Stimulated activated CD4-positive, alpha-beta T cell treated with anti-CD3 and anti-CD28 coated beads, Interleukin-1b, Interleukin-23, amount 100 ng/mL, for 48 hours (primary cell): ENCODE measurements at places on chromosomes 6 and 20.

GRCh38 chr6:148440877-148441453 is 98.3 kb downstream of the SASH1 start:
- DNase-seq, result no peak

- DNase-seq, result no peak
Measured at GRCh38 chr6:170003451-170004160, 252.2 kb downstream of the ERMARD start.

- no peak for DNase-seq
Measured at GRCh38 chr20:20820104-20820503, 107.7 kb upstream of the RALGAPA2 start.

DNA sequence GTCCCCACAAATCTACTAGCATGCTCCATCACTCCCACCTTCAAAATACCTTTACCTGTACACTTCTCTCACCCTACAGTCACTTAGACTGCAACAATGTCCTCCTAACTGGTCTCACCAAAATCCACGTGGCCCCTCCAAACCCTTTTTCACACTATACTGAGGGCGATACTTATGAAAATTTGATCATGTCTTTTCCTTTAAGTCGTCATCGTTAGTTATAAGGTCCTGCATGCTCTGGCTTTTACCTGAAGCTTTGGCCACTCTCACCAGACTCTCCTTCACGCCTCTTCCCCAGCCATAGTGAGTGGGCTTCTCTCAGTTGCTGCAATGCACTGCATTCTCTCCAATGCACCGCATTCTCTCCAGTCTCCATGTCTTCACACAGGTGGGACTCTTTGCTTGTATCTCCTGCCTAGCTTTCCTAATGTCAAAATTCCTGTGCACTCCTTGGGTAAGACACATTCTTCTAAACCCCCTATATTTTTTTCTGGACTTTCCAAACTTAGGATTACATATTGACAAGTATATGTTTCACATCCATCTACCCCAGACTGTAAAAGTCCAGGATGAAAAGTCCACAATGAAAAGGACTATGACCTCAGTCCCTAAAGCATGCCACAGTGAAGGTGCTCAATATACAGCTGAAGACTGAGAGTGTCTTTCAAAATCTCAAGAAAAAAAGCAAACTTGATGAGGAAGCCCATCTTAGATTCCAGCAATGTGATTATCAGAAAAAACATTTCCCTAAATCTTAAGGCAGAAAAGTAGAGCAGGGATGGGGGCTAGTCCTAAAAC is 24.7 kb downstream of the PTPRK start:
- DNase-seq, result no peak

DNA sequence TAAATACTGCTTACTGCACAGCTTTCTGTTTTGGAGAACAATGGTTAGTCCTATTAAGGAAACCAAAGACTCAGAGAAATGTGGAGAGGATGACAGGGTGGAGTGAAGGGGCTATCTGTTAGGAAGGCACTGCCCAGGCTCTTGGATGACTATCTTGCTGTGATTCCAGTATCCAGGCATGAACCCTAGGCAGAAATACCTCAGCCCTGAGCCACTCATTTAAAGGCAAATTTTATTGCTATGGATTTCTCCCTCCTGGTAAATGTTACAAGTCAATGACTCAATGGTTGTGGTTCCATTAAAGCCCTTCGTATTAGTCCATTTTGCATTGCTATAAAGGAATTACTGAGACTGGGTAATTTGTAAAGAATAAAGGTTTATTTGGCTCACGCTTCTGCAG is 25.9 kb downstream of the ADGRF4 start:
- DNase-seq, result no peak

GRCh38 chr6:69284176-69284730 is 512.6 kb downstream of the LMBRD1 start:
- no peak for DNase-seq

GRCh38 chr6:90078513-90079289 is 184.4 kb downstream of the GJA10 start:
- DNase-seq, result peak; percentile 90

DNA sequence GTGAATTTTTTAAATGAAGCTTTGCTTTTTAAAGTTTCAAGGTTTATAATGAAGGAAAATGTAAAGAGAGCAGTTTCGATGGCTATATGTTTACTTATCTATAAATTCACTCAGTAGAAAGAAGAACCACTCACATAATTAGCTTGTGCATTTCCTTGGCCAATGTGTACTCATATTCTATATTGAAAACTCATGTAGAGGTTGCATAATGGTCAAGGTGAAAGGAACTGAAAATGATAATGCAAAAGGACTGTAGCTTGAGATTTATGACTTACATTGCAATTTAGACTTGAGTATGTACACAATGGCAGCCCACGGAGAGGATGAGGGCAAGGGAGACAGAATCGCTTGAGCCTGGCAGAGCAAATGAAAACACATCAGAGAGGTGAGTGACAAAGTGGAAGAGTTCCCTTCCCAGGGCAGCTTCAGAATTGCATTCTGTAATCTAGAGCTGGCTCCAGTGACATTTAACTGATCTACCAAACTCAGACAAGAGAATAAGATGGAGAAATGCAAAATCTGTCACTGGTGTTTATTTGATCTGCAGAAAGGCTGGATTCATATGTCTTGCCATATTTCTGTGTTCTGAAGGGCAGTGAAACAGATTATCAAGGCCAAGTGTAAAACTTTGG is 191.8 kb downstream of the TMEM200A start:
- DNase-seq, result no peak

DNA sequence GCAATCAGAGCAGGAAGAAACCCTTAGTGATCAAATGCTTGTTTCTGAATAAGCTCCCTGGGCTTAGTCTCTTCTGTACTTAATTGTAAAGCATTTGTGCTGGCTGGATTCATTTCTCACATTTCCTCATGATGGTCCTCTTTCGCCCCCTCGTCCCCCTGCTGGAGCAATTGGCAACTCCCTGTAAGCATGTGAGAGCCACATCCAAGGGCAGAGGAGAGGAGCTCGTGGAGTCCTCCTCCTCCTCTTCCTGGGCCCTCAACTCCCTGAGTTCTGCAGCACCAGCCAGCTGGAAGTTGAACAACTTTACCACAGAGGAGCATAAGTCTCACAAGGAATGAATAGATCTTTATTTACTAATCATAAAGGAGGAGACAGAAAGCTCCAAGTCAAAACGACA is 12.6 kb downstream of the ANKEF1 start:
- no peak for DNase-seq

GRCh38 chr6:166236596-166236995 is 68.9 kb upstream of the TBXT start:
- DNase-seq, result no peak

DNA sequence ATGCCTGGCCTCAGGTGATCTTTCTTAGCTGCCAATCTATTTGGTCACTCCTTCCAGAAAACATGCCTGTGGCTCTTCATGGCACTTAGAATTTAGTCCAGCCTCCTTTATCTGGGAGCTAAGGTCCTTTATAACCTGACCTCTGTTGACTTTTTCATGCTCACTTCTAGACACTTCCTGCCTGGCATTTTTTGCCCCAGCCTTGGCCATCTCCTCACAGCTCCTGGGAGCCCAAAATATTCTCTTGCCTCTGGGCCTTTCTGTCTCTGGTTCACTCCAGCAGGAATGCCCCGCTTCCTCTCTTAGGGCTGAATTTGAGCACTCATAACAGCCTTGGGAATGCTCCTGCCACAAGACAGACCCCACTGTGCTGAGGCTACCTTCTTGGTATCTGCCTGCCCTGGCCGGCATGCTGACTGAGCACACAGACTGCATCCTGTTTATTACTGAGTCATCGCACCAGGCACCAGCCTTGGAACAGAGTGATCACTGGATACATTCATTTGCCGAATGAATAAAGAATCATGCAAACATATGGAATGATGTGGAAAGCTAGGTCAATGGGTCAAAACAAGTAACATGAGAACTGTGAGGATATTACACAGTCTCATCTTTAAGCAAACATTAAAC is 5.8 kb upstream of the EEF1E1 start:
- DNase-seq, result no peak

DNA sequence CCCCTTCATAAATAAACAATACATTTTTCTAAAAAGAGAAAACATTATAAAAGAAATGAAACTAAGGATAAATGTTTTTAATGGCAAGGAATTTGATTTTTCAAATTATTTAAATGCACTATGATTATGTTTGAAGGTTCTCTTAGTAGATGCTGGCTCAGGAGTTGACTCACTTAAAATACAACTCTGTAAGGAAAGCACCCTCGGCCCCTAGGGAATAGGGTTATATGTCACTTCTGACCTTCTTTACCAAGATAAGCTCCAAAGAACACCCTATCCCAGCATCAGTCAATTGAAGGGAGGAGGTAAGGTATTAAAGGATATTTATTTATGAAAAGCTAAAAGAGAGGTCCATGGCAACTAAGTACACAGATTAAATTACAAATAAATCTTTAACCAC is 6.8 kb downstream of the SNAP91 start:
- DNase-seq, result no peak

- no peak for DNase-seq
Measured at GRCh38 chr6:30238178-30238795, 25.1 kb upstream of the TRIM26 start.

GRCh38 chr20:18611492-18611891 is 23.6 kb downstream of the DTD1 start:
- DNase-seq, result no peak

DNA sequence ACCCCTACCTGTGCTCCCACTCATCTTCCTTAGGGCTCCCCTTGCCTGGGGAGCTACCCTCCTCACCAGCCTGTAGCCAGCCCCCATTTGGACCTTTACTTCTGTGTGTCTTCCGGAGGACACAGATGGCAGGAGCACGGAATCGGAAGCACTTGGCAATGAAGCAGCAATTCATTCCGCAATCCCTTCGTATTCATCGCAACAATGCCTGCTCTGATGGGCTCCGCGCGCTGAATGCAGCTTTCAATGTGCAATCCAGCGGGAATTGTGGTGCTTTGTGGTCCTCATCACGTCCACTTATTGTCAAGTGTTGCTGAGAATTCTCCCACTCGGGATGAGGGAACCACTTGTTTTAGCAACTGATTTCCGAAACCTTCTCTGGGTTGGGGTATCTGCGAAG is 336.0 kb downstream of the DHX35 start:
- DNase-seq, result no peak

GRCh38 chr6:170026751-170027646 is 263.9 kb downstream of the DLL1 start:
- no peak for DNase-seq

DNA sequence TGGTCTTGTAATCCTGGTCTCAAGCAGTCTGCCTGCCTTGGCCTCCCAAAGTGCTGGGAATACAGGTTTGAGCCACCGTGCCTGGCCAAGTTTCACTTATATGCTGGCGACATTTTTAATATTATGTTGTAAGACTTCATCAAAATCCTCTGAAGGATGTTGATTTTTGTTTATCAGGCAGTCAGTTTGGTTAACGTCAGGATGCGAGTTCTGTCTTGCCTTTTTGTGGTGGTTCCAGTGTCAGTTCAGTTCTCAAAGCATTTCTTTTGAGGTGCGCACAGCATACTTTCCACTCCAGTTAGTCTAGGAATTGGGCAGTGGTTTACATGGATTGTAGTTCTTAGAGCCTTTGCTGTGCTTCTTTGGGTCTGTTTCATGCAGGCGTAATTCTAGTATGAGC is 24.9 kb downstream of the SCAF8 start:
- no peak for DNase-seq

GRCh38 chr20:1898482-1899240 is 3.5 kb downstream of the SIRPA start:
- no peak for DNase-seq

- no peak for DNase-seq
Measured at GRCh38 chr6:6699741-6700367, 111.3 kb downstream of the LY86 start.

GRCh38 chr6:32974541-32975308 is 6.3 kb downstream of the BRD2 start:
- DNase-seq, result no peak

DNA sequence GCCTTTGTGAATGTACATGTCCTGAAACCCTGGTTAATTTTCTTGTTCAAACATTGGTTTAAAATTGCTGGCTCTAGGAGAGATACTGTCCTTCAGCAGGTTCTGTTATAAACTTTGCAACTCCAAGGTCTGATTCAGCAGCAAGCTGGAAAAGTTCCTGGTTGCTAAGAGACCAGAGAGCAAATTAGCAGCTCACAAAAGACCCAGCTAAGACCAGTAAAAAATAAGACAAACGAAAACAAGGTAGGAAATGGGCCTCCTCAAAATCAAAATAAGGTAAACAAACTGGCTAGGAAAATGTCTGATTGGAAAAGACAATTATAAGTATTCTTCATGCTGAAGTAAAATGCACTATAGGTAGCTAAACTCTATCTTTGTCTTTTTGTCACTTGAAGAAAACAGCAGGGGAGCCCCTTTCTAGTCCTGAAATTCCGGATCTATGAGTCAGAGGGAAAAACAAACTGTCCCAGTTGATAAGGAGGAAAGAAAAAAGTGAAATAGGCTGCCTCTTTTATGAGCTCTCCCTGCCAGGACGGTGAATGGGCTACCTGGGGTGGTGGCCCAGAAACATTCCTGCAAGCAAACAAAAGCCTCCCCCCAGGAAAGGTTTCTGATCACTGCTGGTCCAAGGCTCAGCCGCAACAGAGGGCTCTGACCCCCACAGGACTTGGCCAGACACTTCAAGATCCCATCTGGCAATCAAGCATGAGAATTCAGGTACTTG is 41.6 kb downstream of the UNC5CL start:
- DNase-seq, result no peak

- no peak for DNase-seq
Measured at GRCh38 chr6:127967708-127968107, 66.8 kb upstream of the THEMIS start.

DNA sequence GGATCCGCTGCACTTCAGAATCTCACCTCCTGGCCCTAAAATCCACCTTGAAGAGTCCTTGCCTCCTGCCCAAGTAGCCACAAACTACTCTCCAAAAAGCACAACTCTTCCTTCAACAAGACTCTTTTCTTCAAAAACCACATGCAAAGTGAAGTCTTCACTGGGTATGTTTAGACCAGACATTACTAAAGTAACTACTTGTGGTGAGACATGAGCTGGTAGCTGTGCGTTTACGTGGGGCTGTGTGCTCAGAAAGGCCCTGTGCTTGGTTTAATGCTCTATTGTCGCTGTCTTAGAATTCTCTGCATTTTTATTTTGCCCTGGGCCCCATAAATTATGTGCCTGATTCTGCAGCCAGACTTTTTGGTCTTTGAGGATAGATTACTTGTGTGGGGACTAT is 104.4 kb upstream of the HDAC2 start:
- DNase-seq, result no peak

GRCh38 chr6:166904101-166904746 is 52.1 kb downstream of the RNASET2 start:
- no peak for DNase-seq

- DNase-seq, result no peak
Measured at GRCh38 chr6:11586536-11586935, 49.0 kb downstream of the TMEM170B start.

GRCh38 chr20:10297684-10298240 is 79.1 kb downstream of the SNAP25 start:
- no peak for DNase-seq

GRCh38 chr6:170378502-170378901 is 71.9 kb downstream of the FAM120B start:
- DNase-seq, result no peak
